ENCODE measurements at places on chromosomes 3 and 15.

GRCh38 chr3:23294770-23295387 lies 91.8 kb downstream of the UBE2E2 start:
- DNase-seq = no peak

DNA sequence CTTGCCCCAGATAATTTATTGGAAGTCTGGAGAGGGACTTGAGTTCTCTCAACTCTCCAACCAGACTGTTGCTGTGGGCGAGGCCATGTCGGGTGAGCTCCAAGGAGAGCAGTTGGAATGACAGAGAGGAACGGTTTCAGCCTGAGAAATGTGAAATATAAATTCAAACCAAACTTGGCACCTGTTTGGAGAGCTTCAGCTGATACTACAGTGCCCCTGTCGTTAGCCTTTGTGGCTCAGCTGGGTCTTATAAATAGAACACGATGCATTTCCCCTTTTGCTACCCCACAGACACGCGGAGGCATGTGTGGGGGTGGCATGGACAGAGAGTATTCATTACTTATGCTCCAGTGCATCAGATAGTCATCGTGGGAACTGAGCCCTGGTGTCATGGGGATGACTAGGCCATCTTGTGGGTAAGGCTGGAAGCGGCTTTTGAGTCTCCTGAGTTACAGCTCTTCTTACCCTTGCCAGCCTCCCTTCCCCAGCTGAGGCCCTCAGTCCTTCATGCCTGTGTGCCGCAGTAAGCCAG lies 15.6 kb downstream of the SMAD3 start:
- DNase-seq = no peak

GRCh38 chr3:140706360-140706759 lies 28.5 kb downstream of the TRIM42 start:
- no peak for DNase-seq

DNA sequence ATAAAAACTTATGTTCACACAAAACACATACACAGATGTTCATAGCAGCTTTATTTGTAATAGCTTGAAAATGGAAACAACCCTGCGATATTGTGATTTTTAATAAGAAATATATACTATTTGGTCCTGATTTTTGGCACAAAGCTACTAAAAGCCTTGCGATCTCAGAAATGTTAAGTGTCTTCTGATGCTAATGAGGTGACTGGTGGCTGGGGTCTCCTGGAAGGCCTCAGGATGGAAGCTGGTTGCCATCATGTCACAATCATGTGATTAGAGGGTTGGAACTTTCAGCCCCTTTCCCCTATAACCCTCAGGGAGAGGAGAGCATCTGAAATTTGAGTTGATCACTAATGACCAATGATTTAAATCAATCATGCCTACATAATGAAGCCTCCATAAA lies 278.4 kb upstream of the UBE2E1 start:
- no peak for DNase-seq
